ENCODE measurements at places on chromosomes 13 and 19.
A peak's percentile ranks its signal among the peaks of the same experiment; 100 is the strongest.

DNA sequence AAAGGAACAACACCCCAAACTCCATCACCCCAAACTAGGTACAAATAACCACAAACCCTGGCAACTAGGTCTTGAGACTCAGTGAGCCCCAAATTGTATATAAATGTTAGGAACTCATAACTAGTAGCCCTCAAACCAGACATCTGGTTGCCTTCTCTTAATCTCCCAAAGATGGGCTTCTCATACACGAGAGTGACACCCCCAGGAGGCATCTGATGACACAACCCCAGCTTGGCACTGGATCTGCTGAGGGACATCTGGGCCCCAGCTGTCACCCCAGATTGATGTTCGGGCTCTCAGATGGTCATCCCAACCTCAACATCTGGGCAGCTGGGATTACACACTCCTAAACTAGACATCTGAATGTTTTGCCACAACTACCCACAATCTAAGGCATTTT is 14.8 kb downstream of the RABAC1 start:
- DNase-seq, result no peak

- DNase-seq, result no peak
Observed at GRCh38 chr19:8700956-8701355, 2.4 kb upstream of the ACTL9 start.

GRCh38 chr13:36629057-36629385 is 44.8 kb upstream of the SERTM1 start:
- no peak for DNase-seq

- DNase-seq, result no peak
Observed at GRCh38 chr19:45952686-45953505, 20.8 kb downstream of the NOVA2 start.

DNA sequence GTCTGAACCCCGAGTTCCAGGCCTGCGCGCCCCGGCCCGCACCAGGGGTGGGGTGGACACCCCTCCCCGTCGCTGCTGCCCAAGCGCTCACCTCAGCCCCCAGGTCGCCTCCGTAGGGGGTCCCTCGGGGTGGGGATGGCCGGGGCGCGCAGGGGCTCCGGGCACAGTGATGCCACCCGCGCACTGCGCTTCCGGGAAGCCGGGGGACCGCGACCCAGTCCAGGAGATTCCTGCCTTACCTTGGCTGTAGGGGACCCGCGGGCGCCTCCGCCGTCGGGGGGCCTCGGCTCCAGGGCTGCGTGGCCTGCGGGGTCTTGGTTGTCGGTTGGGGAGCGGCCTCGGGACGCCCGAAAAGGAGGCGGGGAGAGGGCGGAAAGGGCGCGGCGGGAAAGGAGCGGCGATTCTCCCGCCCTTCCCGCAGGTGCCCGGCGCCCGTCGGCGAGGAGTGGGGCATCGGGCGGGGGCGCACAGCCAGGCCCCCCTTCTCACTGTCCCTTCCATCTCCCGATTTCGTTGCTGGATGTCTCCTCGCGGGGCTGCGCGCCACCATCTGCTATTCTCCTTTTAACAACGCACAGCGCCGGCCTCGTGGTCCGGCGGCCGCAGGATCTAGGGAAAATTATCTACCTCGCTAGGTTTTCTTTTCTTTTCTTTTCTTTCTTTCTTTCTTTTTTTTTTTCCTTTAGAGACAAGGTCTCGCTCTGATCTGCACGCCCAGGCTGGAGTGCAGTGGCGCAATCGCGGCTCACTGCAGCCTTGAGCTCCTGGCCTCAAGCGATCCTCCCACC is at the start of gene KEAP1:
TSS of gene KEAP1 (minus strand) at position 355 of the 788 bp plus-strand sequence. CDS start 3,323 bp downstream, outside the sequence.
- DNase-seq, result no peak

GRCh38 chr13:31803311-31803710 is 64.0 kb downstream of the RXFP2 start:
- no peak for DNase-seq

GRCh38 chr13:102328909-102329308 is 72.9 kb downstream of the FGF14 start:
- no peak for DNase-seq

DNA sequence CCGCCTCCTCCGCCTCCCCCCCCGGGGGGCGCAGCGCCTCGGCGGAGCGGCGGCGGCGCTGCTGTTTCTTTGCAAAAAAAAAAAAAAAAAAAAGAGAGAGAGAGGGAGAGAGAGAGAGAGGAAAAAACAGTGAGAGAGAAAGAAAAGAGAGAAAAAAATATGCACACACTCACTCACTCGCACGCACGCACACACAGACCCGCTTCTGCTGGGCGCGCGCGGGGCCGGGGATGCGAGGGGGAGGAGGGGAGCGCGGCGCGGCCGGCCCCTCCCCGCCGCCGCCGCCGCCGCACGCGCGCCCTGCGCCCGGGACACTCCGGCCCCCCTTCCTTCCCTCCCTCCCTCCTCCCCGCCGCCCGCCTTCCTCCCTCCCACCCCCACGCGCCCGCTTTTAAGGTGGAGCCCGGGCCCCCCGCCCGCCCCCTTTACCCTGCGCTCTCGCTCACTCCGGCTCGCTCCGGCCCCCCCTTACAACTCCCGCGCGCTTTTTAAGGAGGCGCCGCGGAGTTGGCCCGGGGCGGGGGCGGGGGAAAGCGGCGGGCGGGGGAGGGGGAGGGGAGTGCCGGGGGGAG is at the start of gene SAMD1:
TSS of gene SAMD1 (minus strand) at position 243 of the 572 bp plus-strand sequence.
- DNase-seq, result peak; percentile 34

GRCh38 chr19:45577111-45577905 is 7.3 kb downstream of the OPA3 start:
- DNase-seq, result no peak

GRCh38 chr19:18719541-18719940 is 36.1 kb downstream of the CRTC1 start:
- DNase-seq, result no peak

GRCh38 chr13:50594276-50595051 is 249.0 kb downstream of the DLEU7 start:
- DNase-seq, result no peak

GRCh38 chr13:76861859-76862258 is 24.3 kb downstream of the KCTD12 start:
- no peak for DNase-seq

GRCh38 chr13:105412171-105412570 is 1123.3 kb downstream of the EFNB2 start:
- DNase-seq, result no peak

DNA sequence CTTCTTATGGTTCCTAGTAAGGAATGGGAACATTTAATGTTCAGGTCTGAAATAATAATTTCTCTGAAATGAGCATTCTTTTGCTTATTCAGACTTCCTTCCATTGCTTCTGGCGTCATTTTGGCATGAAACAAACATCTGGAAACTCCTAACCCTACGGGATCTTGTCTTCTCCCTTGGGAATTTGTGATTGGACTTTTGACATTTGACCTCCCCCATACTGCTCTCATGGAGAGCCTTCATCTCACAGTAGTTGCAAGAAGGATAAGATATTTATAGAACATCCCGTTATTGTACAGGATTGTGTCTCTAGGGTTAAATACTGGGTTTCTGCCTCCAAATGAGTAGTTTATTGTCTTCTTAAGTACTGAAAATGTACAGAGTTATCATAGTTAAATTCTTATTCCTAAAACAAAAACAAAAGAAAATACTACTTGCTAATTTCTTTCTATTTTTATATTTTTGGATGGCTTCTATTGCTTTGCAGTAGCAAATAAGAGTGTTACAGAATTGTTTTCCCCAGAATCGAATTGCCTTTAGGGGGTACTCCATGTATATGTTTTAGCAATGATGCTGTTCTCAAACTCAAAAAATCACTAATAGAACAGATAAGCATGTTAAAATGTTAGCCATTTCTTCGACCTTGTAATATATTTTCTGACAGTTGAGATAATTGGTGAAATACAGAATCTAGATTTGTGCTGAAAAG is 366.8 kb downstream of the DLEU7 start:
- DNase-seq, result no peak

GRCh38 chr19:29664753-29665214 is 477 bp upstream of the PLEKHF1 start:
- DNase-seq, result no peak

DNA sequence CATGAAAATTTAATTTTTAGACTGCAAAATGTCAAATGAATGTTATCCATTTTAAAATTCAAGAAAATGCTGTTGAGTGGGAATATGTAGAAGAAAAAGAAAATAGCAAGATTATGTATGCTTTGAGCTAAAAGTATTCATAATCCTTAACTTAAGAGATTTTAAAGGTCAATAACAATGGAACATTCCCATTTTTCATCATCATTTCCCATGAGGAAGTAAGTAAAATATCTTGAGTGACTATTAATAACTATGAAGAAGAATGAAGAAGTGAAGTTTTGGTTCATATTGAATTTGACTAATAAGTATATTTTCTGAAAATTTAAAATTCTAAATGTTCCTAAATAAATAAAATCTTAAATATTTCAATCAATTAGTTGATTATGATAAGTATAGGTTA is 273.4 kb downstream of the DACH1 start:
- DNase-seq, result no peak

- DNase-seq, result no peak
Observed at GRCh38 chr19:19204181-19204580, 967 bp upstream of the NR2C2AP start.

GRCh38 chr13:51826606-51827005 is 18.4 kb downstream of the TMEM272 start:
- no peak for DNase-seq

DNA sequence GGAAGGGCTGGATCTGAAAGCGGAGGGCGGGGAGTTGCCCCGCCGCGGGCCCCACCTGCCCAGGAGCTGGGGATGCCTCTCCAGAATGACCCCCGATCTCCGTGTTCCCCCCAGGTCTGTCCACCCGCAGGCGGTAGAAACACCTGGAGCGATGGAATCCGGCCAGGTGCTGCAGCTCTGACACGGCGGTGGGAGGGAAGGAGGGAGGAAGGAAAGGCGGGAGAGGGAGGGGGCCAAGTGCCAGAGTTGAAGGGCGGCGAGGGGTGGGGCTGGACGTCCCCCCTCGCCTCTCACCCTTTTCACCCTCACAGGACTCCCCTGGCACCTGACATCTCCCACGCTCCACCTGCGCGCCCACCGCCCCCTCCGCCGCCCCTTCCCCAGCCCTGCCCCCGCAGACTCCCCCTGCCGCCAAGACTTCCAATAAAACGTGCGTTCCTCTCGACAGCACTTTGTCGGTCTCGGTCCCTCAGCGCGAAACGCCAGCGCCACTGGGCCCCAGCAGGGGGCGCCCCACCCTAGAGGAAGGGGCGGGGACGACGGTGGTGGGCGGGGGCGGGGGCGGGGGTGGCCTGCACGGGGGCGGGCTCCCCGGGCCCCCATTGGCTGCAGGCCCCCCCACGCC is 337 bp upstream of the FXYD7 start:
- DNase-seq, result no peak

DNA sequence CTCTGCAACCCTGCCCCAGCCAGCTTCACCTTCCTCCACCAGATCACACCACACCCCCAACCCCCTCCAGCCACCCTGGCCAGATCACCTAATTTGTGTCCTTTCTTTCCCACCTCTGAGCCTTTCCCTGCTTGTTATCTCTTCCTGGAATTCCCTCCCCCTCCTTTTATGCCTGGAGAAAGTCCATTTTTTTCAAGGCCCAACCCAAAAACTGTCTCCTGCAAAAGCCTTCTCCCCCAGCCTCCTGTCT is 5.3 kb upstream of the TLE2 start:
- no peak for DNase-seq

DNA sequence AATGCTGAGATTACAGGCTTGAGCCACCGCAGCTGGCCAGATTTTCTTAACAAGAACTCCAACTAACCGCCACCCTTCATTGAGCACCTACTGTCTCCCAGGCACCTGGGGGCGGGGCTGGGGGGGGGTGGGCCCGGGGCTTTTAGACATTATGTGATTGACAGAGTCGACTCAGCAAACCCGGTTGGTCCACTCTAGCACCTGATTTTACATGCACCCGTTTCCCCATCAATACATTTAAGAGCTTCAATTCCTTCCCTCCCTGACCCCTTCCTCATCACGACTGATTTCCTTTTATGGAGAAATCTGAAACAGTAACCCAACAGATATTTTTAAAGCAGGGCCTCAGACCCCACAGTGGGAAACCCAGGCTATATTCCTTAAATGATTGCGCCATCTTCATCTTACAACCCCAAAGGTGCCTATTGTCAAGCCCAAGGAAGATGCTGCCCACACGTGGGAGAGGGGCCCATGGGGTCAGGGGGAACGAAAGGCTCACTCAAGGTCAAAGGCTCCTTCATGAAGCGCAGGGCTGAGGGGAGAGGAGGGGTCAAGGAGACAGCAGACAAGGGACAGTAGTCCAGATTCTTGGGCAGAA is 1.8 kb downstream of the INSR start:
- DNase-seq, result no peak

- no peak for DNase-seq
Observed at GRCh38 chr13:106561551-106562170, 6.3 kb downstream of the ARGLU1 start.

GRCh38 chr13:85140192-85140591 is 659.0 kb downstream of the SLITRK6 start:
- no peak for DNase-seq

DNA sequence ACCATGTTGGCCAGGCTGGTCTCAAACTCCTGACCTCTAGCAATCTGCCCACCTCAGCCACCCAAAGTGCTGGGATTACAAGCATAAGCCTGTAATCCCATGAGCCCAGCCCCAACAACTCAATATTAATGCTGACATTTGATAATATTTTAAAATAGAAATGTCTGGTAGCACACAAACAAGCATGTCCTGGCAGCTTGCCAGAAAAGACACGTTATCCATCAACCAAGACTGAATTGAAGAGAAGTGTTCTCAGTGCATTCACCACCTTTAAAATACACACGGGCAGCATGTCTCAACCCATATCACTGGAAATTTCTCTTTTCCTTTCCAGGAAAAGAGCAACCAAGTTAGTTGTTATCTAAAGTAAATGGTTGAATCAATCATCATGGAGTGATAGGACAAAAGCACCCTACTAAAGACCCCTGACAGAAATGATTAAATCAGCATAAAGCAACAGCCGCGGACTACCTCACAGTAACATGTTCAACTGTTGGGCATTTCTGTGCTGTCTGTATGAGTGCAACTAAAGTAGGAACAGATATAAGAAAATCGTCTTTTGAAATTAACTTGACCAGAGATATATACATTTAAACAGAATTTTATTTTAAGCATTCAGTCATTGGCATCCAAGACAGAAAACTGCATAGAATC is 25.0 kb downstream of the LHFPL6 start:
- DNase-seq, result no peak

DNA sequence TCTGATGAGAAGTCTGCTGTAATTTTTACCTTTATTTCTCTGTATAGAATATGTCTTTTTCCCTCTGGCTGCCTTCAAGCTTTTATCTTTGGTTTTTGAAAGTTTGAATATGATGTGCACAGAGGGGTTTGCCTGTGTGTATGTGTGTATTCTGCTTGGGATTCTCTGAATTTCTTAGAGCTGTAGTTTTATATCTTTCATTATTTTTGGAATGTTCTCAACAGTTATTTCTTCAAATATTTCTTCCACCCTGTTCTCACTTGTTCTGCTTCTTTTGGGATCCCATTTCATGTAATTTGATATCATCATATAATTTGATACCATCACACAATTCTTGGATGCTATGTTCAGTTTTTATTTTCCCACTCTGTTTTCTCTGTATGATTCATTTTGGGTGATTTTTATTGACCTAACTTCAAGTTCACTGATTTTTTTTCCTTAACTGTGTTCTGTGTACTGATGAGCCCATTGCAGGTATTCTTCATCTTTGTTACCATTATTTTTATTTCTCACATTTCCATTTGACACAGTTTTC is 7.5 kb downstream of the COG3 start:
- DNase-seq, result no peak
